ENCODE measurements at places on chromosomes 2 and 18. TPM values are rescaled to one million over a fixed set of nuclear protein-coding genes. Genes with fewer than 3 reads are reported as not detected.

RNF138 gene
- 16.3 TPM for total RNA-seq

SF3B6 gene
- total RNA-seq, result 101 TPM

CAPG gene
- 347 TPM for total RNA-seq

PXDN gene
- 144 TPM for total RNA-seq

RMC1 gene
- 30.1 TPM for total RNA-seq

AQP12A gene
- total RNA-seq, result not detected

CHRNG gene
- not detected for total RNA-seq
